ENCODE measurements at places on chromosomes 1 and 21.

DNA sequence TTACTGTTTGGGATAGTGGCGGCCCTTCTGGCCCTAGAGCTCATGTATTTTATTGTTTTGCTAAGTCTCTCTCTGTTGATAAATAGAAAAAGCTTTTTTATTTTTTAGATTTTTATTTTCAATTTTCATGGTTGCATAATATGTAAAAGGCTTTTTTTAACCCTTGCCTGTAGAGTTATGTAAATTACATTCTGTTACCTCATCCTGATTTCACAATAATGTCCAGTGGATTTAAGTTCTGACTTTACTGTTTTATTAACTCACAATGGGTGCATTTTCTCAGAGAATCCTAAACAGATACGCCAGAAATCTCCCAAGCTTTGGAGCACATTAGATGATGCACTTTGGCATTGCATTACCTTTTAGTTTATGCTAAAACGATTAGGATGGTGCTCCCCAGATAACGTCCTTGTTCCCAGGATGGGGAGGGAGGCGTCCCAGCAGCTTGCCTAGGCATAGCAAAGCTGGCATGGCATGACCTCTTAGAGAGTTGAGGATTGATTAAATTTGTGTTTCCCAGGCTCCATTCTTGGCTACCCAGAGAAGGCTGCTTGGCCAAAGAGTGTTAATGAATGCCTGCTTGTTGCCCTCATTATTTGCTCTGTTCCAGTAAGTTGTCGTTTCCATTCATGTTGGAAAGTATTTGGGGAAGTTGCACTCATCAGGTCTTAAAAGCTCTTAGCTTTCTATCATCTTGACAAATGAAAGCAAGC is 17.1 kb downstream of the UTP25 start:
- no peak for DNase-seq

DNA sequence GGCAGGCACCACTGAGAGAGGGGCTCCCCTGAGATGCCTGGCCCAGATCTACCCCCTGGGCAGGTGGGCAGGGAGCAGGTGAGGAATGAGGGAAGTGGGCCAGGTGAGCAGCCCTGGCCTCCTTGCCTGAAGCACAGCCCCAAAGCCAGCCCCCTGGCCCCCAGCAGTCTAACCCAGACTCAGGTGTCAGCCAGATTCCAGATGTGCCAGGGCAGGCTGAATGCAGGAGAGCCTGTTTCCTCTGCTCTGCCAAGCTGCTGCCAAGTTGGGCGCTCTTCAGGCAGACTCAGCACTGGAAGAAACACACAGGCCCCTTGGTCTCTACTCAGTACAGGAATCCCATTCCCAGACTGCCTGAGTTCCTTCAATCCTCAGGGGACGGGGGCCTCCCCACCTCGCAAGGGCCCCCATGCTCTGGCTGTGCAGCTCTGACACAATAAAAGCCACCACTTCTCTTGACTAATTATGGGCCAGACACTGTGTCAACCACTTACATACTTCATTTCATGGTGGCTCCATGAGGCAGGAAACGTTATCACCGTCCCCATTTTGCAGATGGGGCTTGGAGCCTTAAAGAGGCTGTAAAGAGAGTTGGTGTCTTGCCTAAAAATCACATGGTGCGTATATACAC is 20.4 kb downstream of the ARHGEF19 start:
- DNase-seq: no peak

- DNase-seq: no peak
These were observed 110.8 kb upstream of the RUNX1 start for GRCh38 chr21:35159881-35160280.

GRCh38 chr1:90186506-90187322 is 191.8 kb downstream of the ZNF326 start:
- DNase-seq: no peak

DNA sequence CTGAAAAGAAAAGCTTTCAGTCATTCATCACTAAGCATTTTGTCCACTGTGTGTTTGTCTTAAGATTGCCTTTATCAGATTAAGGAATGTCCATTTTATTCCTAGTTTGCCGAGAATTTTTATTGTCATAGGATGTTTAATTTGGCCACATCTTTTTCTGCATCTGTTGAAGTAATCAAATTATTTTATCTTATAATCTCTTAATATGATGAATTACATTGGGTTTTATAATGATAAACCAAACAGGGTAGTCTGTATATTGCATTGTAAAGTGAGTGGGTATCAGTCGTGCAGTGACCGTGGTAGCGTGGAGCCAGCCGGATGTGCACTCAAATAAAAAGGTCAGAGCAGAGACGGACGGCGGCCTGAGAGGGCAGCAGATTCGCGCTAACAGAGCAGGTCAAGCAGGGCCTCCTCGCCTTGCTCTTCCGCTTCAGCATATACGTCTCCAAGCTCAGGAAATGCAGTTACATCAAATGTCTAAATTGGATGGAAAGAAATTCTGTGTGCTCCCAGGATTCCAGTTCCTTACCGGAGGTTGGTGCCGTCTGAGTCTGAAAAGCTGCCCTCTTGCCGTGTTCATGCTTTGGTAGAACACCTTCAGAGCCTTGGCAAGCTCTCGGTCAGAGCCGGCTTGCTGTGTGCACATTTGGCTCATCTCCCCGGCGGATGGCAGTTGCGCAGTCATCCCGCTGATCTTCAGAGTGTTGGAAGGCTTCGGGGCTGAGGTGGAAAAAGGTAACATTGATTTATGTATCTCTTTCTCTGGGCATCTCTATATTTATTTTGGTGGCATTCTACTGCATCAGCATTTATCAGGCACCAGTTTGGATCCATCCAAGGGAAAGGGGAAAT is 51.5 kb downstream of the SCCPDH start:
- DNase-seq: no peak

DNA sequence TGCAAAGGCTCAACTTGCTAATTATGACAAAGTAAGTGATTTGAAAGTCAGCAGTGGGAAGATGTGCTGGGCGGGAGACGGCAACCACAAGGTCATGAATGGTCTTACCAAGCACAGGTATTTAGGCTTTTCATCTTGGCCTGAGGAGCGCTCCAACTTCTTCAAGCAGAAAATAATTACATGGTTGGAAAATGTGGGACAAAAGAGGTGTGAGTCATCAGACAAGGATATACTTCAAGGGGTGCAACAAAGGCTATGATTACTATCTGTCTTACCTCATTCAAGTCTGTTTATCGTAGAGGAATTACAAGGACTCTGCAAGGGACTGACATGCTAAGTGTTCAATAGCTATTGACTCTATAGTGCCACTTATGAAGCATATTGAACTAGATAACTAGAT is 2005.7 kb downstream of the MRPL39 start:
- DNase-seq: no peak

DNA sequence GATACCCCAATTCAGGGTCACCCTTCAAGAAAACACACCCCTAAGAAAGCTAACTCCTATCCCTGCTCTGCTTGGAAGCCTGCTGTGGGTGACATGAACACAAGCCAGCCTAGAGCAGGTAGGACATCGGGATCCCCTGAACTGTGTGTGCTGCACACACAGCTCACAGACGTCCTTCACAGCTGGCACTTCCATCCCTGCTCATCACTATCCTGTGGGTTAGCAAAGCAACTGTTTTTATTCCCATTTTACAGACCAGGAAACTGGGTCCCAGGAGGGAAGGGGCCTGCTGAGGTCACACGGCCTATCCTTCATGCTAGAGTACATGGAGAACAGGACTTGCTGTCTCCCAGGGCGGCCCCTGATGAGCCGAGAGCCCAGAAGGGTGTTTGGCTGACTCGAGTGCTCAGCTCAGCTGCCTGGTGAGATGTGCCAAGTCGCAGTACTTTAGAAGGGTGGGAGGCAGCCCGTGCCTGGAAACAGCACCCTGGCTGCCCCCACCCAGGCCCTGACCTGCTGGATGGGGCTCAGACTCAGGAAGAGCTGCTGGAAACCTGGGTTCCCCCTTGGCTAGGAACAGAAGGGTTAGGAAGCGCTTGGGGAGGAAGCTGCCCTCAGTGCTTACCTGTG is 28.3 kb upstream of the BTG2 start:
- no peak for DNase-seq

DNA sequence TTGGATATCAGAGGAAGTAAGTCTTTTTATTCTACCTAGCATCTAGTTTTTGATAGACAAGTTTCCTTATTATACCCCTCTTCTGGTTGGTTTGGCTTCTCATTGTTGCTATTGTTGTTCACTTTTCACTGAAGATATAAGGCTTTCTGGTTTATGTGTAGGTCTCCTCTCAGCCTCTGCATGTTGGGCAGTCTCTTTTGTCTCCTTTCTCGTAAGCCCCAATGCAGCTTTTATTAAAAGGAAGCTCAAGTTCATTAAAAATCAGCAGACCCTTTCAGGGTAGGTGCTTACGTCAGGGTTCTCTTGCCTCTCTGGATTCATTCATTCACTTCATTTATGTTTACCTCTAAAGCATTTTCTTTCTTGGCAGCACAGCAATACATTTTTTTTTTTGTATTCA is 4.8 kb upstream of the DHX9 start:
- DNase-seq: no peak

- DNase-seq: no peak
These were observed 2.1 kb downstream of the PADI1 start for GRCh38 chr1:17207046-17207445.

DNA sequence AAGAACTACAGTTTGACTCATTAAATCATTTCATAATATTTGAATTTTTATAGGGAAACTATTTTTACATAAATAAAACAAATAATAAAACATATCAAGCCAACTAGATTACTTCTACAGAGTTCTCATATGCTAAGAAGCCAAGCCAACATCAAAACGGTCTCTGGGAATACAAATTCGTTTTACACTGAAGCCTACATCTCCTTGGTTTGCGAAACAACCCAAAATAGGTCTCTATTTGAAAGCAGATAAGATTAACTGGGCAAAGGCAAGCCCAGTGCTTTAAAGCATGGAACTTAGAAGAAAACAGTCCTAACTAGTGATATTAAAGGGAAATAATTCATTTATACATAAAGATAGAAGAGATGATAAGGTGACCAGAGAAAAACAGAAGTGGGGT is 25.3 kb downstream of the MIXL1 start:
- no peak for DNase-seq

- no peak for DNase-seq
These were observed 9.7 kb upstream of the TMEM35B start for GRCh38 chr1:34994878-34995277.

- DNase-seq: no peak
These were observed 22.3 kb upstream of the TRIM45 start for GRCh38 chr1:117143871-117144270.

DNA sequence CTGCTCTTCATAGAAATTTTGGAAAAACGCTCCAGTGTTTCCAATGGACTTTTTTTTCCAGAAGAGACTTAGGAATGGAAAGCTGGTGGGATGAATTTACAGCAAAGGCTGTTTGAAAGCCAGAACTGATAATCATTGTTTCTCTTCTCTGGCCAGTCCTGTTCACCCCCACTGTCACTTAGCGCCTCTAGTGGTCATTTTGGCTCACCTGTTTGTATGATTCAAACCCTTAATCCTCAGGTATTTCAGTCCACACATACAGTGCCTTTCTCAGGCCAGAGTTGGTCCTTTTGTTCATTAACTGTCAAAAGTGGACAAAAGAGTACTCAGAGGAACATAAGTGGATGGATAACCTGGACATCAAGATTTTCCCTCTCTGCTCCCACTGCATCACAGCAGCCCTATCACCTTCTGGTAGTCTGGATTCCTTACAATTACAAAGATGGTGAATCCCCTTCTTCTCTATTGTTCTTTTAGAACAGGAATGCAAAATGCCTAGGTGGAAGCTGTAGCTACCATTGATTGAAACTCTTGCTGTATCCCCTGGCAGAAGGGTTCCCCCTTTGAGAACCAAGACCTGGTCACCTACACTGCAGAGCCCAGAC is 177.6 kb upstream of the OLFM3 start:
- peak; percentile 36 for DNase-seq

DNA sequence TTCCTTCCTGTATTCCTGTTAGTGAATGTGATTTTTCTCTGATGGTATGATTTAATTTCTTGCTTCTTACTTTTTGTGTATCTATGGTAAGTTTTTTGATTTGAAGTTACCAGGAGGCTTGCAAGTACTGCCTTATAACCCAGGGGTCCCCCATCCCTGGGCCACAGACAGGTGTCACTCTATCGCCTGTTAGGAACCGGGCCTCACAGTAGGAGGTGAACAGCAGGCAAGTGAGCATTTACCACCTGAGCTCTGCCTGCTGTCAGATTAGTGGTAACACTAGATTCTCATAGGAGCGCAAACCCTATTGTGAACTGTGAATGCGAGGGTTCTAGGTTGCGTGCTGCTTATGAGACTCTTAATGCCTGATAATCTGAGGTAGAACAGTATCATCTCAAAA is 143.3 kb downstream of the RPS6KC1 start:
- no peak for DNase-seq

GRCh38 chr21:33883118-33883517 is 32.5 kb downstream of the ATP5PO start:
- DNase-seq: no peak

DNA sequence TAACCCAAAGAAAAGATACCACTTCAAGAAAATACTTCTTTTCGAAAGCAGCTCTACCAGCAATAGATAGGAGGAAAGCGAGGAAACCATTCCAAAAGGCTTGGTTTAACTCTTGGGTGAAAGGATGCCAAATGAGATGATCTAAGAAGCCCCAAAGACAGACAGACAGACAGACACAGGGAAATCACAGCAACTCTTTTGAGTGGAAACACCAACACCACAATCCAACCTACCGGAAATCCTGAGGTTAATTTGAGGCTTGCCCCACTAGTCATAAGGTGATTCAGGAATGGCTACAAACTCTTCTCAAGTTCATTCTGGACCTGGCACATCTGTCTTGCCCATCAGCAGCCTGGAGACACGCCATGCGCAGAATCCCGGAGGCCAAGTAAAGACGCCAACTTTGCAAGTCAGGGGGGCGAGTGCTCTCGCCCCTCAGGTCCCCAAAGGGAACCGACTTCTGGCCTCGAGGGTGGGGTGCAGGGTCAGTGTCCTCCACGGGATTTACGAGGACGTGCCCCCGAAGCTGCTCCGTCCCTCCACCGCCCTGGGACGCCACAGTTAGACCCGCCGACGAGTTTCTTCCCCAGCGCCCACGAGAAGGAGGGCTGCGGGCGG is 778 bp downstream of the EVI5 start:
- DNase-seq: peak; percentile 43

DNA sequence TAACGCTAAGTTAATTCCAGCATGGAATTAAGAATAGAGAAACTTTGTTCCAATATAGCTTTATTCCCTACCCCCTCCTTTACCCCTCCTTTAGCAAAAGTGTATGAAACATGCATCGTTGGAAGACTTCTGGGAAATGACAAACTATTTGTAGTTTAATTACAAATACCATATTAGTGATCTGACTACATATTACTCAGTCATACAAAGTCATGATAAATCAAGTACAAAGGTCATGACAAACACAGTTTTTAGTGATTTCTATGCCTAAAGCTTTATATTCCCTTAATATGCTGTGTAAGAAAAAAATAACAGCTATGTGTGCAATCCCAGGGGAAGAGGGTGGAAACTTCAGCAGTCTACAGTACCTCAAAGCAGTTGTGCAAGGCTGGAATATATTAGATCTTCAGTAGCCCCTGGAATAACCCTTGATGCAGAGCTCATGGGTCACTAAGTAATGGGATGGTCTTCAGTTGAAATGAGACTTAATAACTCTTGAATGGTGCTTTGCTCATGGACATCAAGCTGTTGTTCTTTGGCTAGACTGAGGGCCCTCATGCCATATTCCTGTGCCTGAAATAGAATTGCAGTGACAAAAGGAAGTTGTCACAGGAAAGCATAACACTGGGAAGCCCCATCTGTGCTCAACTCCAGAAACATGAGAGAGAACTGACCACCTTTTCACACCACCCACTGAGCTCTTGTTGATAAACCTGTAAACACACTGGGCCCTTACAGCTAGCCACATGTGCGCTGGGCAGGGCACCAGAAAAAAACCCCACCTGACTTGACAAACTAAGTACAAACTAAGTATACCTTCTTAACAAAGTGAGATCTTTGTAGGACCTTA is 25.3 kb downstream of the ZMYND12 start:
- DNase-seq: no peak

- DNase-seq: no peak
These were observed 37.6 kb upstream of the ZNF124 start for GRCh38 chr1:247209396-247209795.

Measured in neural progenitor cell (in vitro differentiated cells).